ENCODE measurements at places on chromosomes 12 and 14.

- no peak for DNase-seq
Measured at GRCh38 chr14:21589317-21589716, 9.4 kb upstream of the OR10G3 start.

DNA sequence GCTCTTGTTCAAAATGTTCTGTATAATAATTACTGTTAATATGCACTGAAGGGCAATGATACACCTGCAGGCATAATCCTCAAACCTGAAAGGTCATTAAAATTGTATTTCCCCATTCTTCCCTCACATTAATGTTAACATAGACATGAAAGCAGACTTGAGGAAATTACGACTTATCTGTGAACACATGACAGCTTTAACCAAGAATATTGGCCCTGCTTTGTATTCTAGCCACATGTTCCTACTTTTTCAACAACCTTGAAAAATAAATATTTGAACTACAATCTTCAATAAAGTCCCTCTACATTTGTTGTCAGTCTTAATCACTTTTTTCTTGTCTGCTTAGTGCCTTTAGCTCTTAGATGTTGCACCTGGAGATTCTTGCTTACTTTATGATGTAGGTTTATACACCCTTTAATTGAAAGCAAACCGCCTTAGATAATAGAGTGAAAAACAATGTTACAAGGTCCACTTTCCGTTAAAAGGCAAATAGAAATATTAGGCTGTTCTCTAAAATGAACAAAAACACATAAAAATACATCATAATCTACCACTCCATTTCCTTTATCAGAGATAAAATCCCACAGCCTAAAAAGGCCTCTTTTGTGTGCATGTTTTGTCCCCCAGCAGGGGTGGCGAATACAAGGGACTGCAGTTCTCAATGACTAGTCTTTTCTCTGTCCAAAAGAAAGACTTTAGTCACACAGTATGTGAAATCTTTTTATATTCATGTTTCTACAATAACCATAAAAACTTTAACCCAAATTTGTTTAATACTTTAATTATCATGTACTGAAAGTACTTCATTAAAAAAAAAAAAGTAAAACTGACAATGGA lies 55.9 kb downstream of the ZFC3H1 start:
- no peak for DNase-seq

DNA sequence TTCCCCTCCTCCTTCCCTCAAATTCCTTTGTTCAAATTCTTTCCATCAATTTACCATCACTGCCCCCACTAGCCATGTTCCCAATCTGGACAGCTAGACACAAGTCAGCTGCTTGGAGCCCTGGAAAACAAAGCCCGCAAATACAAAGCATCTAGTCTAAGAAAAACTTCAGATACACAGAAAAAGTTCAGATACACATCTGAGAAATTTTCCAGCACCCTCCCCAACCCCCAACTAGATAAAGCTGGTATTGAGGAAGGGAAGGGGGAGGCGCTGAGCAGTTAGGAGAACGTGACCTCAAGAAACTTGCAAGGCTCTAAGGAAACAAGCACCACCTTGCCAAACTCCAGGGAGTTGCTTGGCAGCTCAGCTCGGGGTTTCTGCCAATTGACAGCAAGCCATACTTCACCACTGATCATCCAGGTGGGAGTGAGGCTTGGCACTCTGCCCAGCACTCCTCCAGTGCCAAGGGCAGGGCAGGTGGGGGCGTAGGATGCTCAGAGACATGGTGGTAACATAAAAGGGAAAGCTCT lies 5.1 kb upstream of the CNIH1 start:
- DNase-seq = no peak

DNA sequence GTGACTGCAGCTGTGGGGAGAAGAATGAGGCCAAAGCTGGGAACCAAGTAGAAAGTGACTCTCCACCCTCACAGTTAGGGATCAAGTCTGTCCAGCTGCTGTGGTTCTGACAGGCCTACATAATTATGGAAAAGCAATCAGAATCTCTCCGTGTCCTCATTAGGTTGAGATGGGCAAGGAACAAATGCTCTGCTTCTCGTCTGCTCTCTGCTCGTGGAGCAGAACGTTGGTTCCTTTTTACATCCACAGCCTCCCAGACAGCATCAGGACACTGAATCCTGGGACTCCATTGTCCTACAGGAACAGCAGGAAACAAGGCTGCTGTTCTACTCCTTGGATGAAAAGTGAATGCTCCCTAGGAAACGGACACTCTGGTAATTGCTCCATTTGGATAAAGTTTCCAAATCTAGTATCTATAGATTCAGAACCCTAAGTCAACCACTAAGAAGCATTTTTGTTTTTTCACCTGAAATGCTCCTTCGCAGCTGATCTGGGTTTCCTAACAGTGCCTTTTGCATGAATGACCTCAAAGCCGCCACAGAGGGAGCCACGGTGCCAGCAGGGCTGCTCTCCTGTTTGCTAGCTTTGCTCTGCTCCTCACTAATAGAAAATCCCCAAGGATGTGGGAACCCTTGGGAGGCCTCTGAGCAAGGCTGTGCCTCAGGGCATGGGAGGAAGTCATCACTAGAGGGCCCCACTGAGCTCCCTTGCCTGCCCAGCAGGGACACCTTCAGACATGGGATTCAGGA lies 102.0 kb downstream of the EGLN3 start:
- peak; percentile 62 for DNase-seq

- no peak for DNase-seq
Measured at GRCh38 chr12:31796270-31796951, 67.6 kb upstream of the AMN1 start.

- DNase-seq = no peak
Measured at GRCh38 chr12:96623656-96624217, 134.4 kb downstream of the CFAP54 start.

DNA sequence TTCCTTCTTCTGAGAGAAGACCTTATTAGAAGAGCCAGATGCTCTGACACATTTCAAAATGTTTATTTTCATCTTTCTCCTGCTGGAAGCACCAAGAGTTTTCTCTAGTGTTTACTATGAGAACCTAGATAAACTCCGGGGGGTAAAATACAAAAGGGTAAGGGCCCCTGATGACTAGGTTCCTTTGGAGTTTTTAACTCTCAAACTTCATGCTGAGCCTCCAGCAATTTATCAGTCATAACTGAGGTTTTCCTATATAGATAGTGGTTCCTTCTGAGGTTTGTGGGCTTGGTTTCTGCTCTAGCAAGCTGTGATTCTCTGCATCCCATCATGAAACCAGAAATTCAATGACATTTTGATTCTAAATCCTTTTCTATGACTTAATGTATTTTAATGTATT lies 210.9 kb downstream of the LRFN5 start:
- no peak for DNase-seq

DNA sequence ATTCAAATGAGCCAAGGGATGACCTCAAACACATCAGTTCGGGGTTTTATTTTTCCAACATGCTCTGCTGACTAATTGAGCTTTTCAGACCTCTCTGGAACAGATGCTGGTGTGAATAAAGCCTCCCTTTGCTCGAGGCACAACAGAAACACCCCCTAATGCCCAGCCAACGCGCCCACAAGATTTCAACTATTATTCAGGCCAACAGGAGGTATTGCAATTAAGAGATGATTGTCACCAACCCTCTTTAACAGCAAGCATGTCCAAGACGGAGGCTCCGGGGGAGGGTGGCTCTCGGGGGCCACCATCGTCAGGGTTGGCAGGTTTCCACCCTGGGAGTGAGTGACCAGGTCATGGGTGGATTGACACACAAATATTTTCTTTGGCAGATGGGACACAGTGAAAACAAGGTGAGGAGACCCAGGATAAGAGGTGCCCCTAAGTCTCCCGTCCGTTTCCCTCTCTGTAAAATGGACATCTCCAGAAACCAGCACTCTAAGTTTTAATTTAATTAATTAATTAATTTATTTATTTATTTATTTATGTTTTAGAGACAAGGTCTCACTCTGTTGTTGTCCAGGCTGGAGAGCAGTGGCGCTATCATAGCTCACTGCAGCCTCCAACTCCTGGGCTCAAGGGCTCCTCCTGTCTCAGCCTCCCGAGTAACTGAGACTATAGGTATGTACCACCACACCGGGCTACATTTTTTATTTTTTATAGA lies 56.1 kb downstream of the MAP1LC3B2 start:
- DNase-seq = no peak

GRCh38 chr12:27436029-27436428 lies 10.5 kb upstream of the SMCO2 start:
- DNase-seq = no peak

DNA sequence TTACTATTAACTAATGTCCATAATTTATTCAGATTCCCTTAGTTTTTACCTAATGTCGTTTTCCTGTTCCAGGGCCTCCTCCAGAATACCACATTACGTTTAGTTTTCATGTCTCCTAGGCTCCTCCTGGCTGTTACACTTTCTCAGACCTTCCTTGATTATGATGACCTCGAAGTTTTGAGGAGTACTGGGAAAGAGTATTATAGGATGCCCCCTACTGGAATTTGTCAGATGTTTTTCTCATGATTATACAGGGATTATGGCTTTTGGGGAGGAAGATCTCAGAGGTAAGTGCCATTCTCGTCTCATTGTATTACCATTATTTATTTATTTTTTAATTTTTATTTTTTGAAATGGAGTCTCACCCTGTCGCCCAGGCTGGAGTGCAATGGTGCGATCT lies 17.7 kb upstream of the C1S start:
- DNase-seq = peak; percentile 45

DNA sequence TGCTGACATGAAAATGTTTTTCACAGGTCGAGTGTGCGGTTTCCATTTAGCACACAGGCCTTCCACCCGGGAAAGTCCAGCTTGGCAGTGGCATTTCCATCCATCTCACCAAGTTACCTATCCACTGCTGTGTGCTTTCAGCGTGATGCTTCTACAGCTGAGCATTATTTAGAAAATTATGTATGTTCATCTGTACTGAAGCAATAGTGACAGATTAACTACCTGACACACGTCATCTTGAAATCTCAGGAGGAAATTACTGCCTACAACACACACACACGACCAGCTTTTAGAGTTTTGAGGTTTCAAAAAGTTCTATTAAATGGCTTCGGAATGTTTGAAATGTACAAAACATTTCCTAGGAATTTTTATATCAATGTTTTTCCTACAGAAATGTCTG lies 39.4 kb downstream of the IFNG-AS1 start:
- no peak for DNase-seq

GRCh38 chr12:67151886-67152285 lies 117.3 kb upstream of the CAND1 start:
- DNase-seq = no peak

DNA sequence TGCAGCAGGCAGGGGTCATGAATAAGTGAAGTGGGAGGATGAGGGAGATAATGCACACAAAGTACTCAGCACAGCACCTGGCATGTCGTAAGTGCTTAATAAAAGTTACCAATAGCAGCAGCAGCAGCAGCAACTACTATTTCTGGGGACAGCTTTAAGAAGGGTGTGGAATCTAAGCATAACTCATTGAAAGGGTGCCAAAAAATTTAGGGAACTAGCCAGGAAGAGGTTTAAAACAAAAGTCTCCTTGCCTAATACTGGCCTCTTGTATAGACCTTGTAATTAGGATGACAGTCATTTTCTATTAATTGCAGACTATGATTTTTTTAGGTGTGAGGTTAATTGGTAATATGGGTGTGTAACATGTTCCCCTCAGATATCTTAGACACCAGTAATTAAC lies 179.9 kb downstream of the PTPN11 start:
- no peak for DNase-seq

DNA sequence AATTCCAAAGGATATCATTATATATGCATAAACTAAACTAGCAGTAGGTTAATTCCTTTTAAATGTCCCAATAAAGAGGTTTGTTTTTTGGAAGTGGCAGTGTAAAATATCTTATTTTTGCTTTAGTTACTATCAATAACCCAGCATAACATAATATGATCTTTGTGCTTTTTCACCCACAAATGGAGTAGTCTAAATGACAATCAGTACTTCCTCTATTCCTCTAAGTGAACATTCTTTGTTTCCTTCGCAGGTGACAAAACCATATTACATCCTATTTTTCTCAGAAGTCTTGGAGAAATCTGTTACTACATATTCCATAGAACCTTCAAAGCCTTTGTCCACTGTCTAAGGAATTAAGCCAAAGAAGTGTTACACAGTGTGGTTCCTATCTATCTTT lies 62.5 kb downstream of the MED13L start:
- DNase-seq = no peak

DNA sequence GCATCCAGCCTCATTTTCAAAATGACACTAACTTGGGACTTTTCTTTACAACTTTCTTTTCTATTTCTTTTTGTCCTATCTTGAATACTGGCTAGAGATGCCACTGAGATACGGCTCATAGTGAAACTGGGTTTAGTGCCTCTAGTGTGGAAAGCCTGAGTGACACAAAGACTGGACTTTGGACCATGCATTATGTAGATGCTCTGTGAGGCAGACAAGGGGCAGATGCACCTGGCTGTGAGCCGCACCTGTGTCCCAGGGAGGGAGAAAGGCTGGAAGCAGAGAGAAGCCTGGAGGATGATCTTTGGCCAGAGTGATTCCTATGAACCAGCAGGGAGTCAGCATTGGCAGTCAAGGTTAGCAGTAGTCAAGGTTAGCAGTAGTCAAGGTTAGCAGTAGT lies 852.3 kb upstream of the TMEM132C start:
- no peak for DNase-seq
